Thoracic aorta (tissue), 2 donors: ENCODE measurements at places on chromosomes 3 and 15. TPM values are rescaled to one million over a fixed set of nuclear protein-coding genes. Genes with fewer than 3 reads are reported as not detected.

ALDH1A2 gene
- total RNA-seq, result 4.3 TPM

ITIH1 gene
- not detected for total RNA-seq

LHFPL4 gene
- total RNA-seq, result not detected

- DNase-seq, result no peak
Observed at GRCh38 chr15:95286352-95286880, 1044.1 kb upstream of the NR2F2 start.

DNA sequence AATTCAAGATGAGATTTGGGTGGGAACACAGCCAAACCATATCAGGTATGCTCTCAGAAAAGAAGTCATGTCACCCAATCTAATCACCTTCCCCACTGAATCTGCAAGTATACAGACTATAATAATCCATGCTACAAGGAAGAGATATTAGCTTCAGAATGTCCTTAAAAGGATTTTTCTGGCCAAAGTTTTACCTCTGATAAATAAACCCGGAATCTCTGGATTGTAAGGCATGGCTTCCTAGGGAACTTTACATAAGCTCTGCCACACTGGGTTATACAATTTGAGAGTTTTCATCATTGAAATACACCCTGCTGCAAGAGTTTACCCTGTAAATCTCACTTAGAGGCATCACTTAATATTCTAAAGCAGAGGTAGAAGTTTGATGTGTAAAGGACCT, 330.5 kb upstream of the KCNMB2 start:
- DNase-seq, result no peak

DNA sequence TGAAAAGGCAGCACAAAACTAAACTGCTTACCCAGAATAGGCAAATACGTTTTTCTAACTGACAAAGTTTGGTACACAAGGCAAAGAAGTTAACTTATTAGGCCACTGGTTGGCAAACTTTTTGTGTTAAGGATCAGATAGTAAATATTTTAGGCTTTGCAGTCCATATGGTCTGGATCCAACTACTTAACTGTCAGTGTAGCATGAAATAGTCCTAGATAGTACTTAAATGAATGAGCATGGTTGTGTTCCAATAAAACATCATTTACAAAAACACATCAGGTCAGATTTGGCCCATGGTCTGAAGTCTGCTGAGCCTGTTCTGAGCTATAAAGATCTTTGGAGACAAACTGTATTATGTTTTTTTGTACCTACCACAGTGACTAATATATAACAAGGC, 136.9 kb downstream of the PCCB start:
- DNase-seq, result no peak

- DNase-seq, result no peak
Observed at GRCh38 chr15:69973102-69973714, 124.5 kb downstream of the TLE3 start.

GRCh38 chr3:69821133-69821532, 81.9 kb downstream of the MITF start:
- no peak for DNase-seq

- no peak for DNase-seq
Observed at GRCh38 chr15:44861917-44862316, 94.6 kb upstream of the TERB2 start.
